ENCODE measurements at places on chromosomes 11 and 22.

DNA sequence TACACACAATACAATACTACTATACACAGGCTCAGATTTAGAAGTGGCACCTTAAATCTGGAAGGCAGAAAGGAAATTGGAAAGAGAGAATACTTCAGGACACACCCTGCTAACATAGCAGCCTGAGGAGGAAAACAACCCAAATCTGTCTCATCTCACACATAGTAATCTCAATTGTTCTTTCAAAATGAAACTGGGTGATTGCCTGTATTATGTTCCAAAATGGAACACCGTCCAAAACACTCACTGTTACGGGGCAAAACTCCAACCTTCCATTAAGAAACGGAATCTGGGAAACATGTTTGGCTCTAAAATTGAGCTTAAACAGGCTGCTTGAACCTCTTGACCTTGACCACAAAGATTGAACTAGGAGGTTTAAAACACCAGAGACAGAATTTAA is 572.6 kb downstream of the OPCML start:
- no peak for DNase-seq

GRCh38 chr11:132910011-132910760 is 622.1 kb downstream of the OPCML start:
- no peak for DNase-seq

- DNase-seq: no peak
Observed at GRCh38 chr11:104663190-104664140, 234.8 kb downstream of the CASP12 start.

DNA sequence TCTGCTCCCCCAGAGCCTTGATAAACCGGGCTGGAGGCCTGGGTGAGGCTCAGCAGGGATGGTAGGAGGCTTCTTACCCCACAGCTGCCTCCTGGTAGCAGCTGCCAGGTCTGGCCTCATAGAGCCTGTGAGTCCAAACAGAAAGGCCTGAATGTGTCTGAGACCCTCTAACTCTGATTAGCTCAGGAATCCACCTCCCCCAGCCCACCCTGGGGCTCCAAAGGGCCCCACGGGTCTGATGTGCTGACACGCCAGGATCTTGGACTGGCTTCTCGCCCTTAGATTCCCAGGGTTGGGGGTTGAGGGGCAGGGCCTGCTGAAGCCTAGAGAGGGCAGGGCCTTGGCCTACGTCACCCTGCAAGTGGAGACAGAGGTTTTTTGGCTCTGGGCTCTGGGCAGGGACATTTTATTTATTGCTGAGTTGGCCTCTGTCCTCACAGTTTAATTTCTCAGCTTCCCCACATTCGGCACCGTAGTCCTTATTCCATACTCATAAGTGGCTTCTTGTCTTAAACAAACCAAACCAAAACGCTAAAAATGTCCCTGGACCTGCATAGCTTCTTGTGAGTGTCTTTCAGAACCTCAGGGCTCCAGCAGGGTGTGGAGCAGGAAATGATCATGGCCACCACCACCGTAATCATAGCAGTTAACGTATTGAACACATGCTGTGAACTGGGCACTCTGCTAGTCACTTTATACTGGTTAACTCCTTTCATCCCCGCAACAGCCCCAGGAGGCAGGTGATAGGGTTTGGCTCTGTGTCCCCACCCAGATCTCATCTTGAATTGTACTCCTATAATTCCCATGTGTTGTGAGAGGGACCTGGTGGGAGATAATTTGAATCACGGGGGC is 25.1 kb downstream of the KIAA1671 start:
- DNase-seq: no peak

DNA sequence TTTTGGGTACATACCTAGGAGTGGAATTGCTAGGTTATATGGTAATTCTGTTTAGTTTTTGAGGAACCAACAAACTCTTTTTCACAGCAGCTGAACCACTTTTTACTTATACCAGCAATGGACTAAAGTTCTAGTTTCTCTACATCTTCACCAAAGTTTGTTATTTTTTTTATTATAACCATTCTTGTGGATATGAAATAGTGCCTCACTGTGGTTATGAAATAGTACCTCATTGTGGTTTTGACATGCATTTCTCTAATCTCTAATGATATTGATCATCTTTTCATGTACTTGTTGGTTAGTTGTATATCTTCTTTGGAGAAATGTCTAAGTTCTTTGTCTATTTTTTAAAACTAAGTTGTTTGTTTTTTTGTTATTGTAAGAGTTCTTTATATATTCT is 27.2 kb downstream of the STIM1 start:
- no peak for DNase-seq

DNA sequence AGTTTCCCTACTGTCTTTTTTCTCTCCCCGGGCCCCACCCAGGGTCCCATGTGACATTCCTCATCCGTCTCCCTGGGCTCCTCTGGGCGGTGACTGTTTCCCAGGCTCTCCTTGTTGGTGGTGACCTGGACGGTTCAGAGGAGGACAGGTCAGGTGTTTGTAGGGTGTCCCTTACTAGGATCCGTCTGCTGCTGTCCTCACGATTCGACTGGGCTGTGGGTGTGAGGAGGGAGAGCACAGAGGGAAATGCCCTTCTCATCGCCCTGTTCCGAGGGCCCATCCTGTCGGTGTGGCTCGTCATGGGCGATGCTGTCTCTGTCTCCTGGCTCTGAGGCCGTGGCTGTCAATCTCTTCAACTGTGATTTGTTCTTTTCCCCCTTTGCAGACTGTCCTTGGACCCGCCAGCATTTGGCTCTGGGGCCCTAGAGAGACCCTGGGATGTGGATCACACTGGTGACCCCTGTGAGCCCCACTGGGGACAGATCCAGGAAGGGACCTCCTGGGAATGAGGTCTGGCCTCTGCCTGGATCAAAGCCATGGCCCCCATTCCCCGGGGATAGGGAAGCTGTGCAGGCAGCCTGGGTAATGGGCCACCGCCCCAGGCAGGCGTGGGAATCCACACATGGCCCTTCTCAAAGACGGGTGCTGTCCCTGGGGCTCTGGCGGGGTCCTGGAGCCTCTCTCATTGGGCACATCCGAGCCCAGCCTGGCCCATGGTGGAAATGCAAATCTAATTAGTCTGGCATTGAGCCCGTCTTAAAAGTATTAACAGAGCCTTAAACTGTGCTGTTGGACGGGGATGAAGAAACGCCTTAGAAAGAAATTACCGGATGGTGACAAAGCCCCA is 46.8 kb upstream of the KCNQ1OT1 start:
- no peak for DNase-seq

- no peak for DNase-seq
Observed at GRCh38 chr22:46063846-46064227, 86.5 kb upstream of the PPARA start.

DNA sequence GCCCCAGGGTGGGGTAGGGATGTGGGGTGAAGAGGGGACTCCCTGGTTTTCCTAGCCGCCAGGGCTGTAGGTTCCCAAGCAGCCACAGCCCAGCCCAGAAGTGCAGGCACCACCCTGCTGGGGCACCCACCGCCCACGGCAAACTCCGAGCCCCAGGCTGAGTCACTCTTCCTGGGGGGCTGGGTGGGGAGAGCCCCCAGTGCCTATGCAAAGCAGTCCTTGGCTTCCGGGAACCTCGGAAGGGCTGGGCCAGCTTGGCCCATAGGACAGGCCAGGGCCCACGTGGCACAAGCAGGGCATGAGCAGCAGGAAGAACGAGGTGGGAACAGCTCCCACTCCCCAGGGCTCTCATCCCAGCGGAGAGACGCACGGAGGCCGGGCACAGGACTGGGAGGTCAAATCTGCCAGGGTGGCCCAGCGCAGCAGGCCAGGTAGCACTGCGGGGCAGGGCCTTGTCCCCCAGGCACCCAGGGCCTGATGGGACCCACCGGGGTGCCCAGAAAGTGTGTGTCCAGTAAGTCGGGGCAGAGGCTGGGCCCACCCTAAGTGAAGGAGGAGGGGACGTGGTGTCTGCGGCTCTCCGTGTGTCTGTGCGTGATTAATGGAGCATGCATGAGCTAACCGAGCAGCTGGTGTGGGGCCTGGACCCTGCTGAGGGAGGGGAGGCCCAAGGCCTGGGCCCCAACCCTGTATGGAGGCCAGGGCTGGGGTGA is 4.6 kb upstream of the IL17REL start:
- DNase-seq: peak; percentile 53

- DNase-seq: peak; percentile 10
Observed at GRCh38 chr11:35289821-35290220, 129.5 kb downstream of the SLC1A2 start.

DNA sequence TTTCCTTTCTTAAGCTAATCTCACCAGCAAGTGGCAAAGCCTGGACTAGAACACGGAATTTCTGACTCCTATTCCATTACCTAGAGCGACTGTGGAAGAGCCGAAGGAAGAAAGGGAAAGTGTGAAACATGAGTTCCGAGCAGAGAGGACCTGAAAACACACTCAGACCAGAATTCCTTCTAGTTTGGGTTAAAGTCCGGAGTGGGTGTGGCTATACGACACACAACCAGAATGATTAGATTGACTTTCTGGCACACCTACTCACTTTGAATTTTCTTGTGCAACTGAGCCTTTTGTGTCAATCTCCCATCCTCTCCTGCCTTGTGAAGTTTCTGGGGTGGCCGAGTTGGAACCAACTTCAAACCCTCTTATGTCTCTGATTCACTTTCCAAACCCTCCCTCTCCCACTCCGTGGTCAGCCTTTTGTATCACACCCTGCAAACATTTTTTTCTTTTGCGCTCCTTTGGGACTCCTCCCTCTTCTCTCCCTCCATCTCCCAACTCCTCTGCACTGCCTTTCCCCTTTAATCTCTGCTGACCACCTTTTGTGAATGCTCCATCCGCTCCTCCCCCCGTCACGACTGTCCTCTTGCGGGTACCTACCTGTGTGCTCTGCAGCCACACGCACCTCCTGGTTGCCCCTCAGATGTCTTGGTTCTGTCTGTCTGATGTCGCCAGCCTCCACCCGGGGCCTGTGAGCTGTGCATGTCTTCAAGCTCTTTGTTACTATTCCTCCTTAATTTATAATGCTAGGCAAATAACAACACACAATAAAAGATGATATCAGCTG is 86.3 kb upstream of the BLID start:
- no peak for DNase-seq

- DNase-seq: no peak
Observed at GRCh38 chr22:37708580-37709444, 12.0 kb downstream of the TRIOBP start.

Data from HTR-8/SVneo (cell line).